ENCODE measurements at places on chromosomes 4 and X. TPM values are rescaled to one million over a fixed set of nuclear protein-coding genes. Genes with fewer than 3 reads are reported as not detected.

DNA sequence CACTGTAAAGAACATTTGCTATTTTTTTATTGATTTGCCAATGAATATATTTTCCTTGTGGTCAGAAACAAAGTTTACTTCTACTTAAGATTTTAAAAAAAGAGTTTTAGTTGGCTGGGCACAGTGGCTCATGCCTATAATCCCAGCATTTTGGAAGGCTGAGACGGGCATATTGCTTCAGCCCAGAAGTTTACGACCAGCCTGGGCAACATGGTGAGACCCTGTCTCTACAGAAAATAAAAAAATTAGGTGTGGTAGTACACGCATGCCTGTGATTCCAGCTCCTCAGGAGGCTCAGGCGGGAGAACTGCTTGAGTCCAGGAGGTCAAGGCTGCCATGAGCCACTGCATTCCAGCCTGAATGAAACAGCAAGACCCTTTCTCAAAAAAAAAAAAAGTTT is 36.8 kb downstream of the LRP2BP start:
- no peak overlapping the region for H3K4me3 ChIP-seq
- no peaks in the 10 kb centered on the region for H3K27me3 ChIP-seq
- H3K4me1 ChIP-seq, result no peaks in the 10 kb centered on the region
- no peak for DNase-seq
- H3K36me3 ChIP-seq, result peaks cover 43% of the 10 kb centered on the region
- H3K27ac ChIP-seq, result no peak overlapping the region

DNA sequence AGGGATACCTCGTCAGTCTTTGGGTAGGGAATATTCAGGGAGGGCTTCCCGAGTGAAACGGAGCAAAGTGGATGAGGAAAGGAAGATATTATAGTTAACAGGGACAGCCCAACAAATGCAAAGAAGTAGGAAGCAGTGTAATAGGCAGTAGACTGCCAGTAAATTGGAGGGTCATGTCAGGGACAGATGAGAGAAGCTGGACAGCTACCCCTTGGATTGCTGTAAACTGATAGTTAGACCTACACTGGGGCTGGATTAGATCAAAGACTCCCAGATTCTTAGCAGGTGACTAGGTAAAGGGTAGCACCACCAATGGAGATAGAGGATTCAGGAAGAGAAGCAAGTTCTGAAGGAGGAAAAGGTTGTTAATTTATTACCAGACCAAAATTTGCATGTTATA is 48.0 kb downstream of the NPNT start:
- H3K4me3 ChIP-seq, result no peak overlapping the region
- H3K27ac ChIP-seq, result no peak overlapping the region
- no peak for DNase-seq
- H3K4me1 ChIP-seq, result no peaks in the 10 kb centered on the region

DNA sequence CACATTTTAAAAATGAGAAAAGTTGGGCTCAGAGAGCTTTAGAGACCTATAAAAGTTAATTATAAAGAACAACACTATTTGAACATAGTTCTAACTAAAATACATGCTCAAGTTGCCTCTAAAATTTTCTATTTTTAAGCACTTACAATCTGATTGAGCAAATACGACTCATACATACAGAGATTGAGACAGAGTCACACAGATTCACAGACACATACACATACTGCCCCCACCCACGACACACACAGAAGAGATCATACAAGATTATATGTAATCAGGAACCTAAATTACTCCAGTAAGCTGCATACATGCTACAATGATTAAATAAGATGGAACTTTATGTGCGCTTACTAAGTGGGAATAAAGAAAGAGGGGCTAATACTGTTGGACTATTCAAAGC is 2.7 kb upstream of the ASB5 start:
- no peak overlapping the region for H3K27ac ChIP-seq
- H3K4me3 ChIP-seq, result no peak overlapping the region
- H3K4me1 ChIP-seq, result no peaks in the 10 kb centered on the region

The ZXDA gene
- total RNA-seq, result not detected

DNA sequence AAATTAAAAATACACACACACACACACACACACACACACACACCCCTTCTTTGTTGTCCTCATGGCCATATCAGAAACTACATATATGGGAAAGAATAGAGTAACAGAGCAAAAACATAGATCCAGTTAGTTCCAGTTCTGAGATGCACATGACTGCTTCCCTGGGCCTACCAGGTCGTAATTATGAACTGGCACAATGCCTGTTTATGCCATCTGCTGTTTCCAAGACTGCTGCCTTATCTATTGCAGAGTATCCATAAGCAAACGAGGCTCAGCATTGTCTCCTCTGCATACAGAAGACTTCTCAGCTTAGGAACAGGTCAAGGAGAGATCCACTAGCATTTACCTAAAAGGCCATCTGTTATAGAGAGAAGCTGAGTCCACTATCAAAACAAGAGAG is 789.0 kb downstream of the TECRL start:
- H3K4me1 ChIP-seq, result no peaks in the 10 kb centered on the region
- no peaks in the 10 kb centered on the region for H3K36me3 ChIP-seq
- H3K27ac ChIP-seq, result no peak overlapping the region
- DNase-seq, result no peak

DNA sequence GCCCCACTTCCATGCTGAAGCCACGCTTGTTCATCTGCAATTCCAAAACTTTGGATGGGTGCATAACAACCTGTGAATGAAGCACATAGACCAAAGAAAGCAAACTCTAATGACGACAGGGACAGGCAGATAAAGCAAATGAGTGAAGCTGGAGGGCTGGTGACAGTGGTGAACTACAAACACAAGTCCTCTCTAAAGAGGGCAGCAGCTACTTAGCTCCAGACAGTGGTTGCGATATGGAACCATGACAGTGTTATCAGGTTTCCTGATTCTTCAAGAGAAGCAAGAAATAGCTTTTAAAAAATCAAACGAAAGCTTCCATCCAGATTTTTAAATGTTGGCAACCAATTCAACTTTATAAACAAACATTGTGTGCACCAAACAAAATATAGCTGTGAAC is 23.8 kb downstream of the NOX1 start:
- peaks cover 1% of the 10 kb centered on the region for H3K36me3 ChIP-seq
- no peak overlapping the region for H3K27ac ChIP-seq
- H3K4me3 ChIP-seq, result no peak overlapping the region
- no peaks in the 10 kb centered on the region for H3K27me3 ChIP-seq

The HSFX1 gene
- total RNA-seq, result 0.50 TPM

DNA sequence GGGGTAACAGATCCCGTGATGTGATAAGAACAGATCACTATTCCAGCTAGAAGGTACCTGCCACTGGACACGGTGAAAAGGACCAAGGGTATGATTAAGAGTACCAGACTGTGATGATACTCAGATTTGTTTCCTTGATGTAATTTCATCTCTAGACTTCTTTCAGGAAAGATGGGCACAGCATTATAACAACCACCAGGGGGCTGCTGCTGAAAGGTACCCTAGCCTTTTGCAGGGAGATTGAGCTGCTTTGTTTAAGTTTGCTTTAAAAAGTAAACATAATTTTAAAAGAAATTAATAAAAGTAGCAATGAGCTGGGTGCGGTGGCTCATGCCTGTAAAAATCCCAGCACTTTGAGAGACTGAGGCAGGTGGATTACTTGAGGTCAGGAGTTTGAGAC is 145.4 kb downstream of the EMCN start:
- no peak overlapping the region for H3K27ac ChIP-seq
- H3K4me3 ChIP-seq, result no peak overlapping the region
- H3K4me1 ChIP-seq, result no peaks in the 10 kb centered on the region
- no peak for DNase-seq
- no peaks in the 10 kb centered on the region for H3K36me3 ChIP-seq

The GAGE12E gene
- total RNA-seq, result not detected

- no peak overlapping the region for H3K4me3 ChIP-seq
- no peak overlapping the region for H3K27ac ChIP-seq
- no peaks in the 10 kb centered on the region for H3K27me3 ChIP-seq
- no peak for DNase-seq
Observed at GRCh38 chr4:76982638-76983584, 33.4 kb downstream of the SEPTIN11 start.

DNA sequence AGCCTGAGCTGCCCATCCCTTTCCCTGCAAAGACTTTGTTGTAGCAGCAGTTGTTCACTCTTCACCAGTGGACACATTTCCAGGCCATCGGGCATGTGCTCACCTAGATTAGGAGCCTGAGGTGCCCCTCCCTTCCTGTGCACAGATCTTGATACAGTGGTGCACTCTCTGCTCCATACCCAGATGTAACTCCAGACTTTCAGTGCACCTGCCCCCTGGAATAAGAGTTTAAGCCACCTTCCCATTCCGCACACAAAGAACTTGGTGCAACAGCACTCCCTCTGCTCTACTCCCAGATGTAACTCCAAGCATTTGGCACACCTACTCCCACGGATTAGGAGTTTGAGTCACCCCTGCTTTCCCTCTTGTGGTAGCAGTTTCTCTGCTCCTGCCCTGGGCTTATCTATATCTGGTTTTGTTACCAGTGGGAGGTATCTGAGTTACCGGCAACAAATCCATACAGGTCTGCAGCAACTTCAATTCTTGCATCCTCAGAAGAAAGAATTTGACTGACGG is 36.0 kb upstream of the PLK4 start:
- no peaks in the 10 kb centered on the region for H3K27me3 ChIP-seq
- H3K27ac ChIP-seq, result no peak overlapping the region
- H3K36me3 ChIP-seq, result peaks cover 12% of the 10 kb centered on the region

GRCh38 chr4:18401425-18401824 is 379.9 kb upstream of the LCORL start:
- no peaks in the 10 kb centered on the region for H3K4me1 ChIP-seq
- no peak overlapping the region for H3K4me3 ChIP-seq
- no peaks in the 10 kb centered on the region for H3K27me3 ChIP-seq
- no peaks in the 10 kb centered on the region for H3K36me3 ChIP-seq
- no peak for DNase-seq
- no peak overlapping the region for H3K27ac ChIP-seq

- H3K27me3 ChIP-seq, result no peaks in the 10 kb centered on the region
- DNase-seq, result no peak
- H3K36me3 ChIP-seq, result no peaks in the 10 kb centered on the region
- H3K27ac ChIP-seq, result no peak overlapping the region
- no peaks in the 10 kb centered on the region for H3K4me1 ChIP-seq
Observed at GRCh38 chr4:131316086-131316485, 1833.0 kb upstream of the PCDH10 start.

- H3K4me3 ChIP-seq, result no peak overlapping the region
- no peaks in the 10 kb centered on the region for H3K36me3 ChIP-seq
- DNase-seq, result no peak
- H3K4me1 ChIP-seq, result no peaks in the 10 kb centered on the region
Observed at GRCh38 chr4:112377171-112377570, 80.0 kb downstream of the ALPK1 start.

DNA sequence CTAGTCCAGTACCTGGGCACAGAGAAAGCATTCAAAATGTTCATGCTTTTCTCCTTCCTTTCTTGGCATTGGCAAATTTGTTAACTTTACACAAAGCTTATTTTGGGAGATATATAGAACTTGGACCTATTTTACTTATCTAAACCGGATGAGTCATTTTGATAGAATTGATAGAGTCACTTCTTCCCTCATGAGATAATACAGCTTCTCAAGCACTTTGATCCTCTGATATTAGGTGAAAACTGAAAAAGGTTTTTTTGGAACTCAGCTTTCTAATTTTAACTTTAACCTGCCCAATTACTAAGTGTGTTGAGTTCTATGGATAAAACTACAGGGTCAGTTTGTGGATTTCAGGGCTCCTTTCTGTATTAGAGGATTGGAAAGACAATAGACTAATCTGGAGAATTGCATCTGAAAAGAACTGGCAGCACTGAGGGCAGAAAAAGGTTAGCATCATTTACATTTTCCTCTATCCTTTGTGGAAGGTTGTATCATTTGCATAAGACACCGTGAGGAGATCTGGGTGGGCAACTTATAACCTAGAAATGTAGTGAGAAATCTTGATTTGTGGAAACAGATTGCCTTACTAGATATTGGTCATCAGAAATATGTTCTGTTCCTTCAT is 2.4 kb downstream of the WDR44 start:
- peak overlapping the region; percentile 99 for H3K4me3 ChIP-seq
- DNase-seq, result no peak
- H3K4me1 ChIP-seq, result peaks cover 3% of the 10 kb centered on the region
- H3K27ac ChIP-seq, result no peak overlapping the region
- H3K36me3 ChIP-seq, result no peaks in the 10 kb centered on the region

GRCh38 chrX:94850811-94851210 is 1176.8 kb downstream of the FAM133A start:
- H3K4me1 ChIP-seq, result no peaks in the 10 kb centered on the region
- no peaks in the 10 kb centered on the region for H3K36me3 ChIP-seq
- no peak for DNase-seq
- no peaks in the 10 kb centered on the region for H3K27me3 ChIP-seq
- H3K27ac ChIP-seq, result no peak overlapping the region

- H3K4me1 ChIP-seq, result no peaks in the 10 kb centered on the region
- peaks cover 18% of the 10 kb centered on the region for H3K36me3 ChIP-seq
- DNase-seq, result no peak
- H3K4me3 ChIP-seq, result no peak overlapping the region
Observed at GRCh38 chr4:78529569-78530209, 21.9 kb upstream of the ANXA3 start.

The ETDB gene
- total RNA-seq, result not detected

The PCSK1N gene
- 3.9 TPM for total RNA-seq

DNA sequence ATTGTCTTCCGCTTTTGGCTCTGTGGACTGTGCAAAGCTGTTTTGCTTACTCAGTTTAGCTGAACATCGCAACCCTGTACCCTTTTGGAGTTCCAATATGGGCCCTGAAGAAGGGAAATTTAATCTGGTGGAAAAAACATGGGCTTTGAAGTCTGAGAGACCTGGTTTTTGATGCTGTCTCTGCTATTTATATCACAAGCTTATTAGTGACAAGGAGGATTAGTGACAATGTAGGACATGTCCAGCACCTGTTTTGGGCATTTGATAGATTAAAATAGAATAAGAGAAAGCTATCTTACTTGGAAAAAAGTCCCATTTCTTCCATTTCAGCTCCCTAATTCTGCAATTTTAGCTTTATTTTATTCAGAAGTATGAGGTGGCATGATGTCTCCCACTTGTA is 417.3 kb downstream of the SPRY1 start:
- H3K27me3 ChIP-seq, result no peaks in the 10 kb centered on the region
- H3K36me3 ChIP-seq, result no peaks in the 10 kb centered on the region
- H3K4me1 ChIP-seq, result no peaks in the 10 kb centered on the region
- H3K27ac ChIP-seq, result no peak overlapping the region

The DDX53 gene
- total RNA-seq, result not detected

The LUZP4 gene
- total RNA-seq, result not detected

DNA sequence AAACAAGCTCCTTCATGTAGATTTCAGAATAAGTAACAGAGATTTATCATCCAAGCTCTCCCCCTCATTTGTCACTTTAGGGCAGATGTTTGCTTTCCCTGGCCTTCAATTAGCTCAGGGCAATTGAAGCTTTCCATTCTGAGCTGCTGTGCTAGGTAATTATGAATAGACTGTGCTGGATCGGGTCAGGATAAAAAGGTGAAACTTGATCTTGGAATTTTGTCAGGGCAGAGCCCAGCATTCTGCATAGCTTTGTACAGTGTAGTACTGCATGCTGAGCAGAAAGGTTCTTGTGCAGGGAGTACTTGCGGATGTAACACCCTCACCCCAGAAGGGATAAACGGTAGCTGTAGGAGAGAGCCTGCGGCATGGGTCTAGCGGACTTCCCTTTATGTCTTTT is 64.0 kb upstream of the CLDN34 start:
- peaks cover 6% of the 10 kb centered on the region for H3K4me1 ChIP-seq
- no peak for DNase-seq
- H3K4me3 ChIP-seq, result no peak overlapping the region
- no peak overlapping the region for H3K27ac ChIP-seq

The IL1RAPL2 gene
- 0.13 TPM for total RNA-seq
